GM10248 (cell line): ENCODE measurements at places on chromosomes 7 and 10.

GRCh38 chr10:34427911-34428216 lies 387.2 kb downstream of the PARD3 start:
- DNase-seq = no peak

DNA sequence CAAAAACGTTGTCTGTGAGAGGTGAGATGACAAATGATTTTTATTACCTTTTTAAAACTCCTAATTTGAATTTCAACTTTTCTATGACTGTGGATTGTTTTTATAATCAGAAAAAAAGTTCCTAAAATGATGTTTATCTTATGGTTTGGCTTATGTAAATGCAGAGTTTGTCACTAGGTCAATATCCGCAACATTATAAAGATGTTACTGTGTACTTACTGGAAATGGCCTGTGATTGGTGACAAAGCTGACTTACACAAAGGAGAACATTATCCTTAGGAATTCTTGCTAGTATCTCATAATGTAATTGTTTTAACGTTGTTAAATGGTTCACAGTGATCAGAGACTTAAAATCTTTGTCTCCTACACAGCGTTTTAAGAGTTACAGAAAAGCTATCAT lies 79.0 kb downstream of the SDK1 start:
- DNase-seq = no peak

DNA sequence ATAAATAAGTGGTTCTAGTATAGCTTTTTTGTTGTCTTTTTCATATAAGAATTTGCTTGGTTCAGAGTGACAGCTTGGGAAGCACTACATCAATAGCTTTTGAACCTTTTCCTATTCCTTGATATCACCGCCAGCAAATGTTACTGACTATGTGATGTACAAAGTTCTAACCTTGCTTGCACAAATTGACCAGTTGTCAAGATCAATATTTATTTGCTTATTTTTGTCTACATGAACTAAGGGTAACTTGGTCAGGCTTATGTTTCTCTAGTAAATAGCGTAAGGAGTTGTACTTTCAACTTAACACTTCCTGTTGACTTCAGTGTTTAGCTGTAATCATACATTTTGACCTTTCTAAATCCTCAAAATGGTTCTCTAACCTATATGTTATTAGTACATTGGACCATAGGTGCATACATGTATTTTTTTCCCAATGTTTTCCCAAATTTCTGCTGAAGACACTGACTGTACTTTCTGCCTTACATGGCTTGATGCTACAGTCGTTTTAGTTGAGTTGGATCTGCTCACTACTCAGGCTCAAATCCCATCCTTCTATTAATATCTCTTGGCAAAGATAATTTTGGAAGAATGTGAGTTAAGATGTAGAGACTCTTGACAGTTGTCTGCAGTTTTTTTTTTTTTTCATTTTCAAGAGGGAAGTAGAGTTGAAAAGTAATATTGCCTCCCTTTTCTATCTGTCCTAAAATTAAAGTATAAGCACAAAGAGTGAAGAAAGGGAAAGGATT lies 239.1 kb upstream of the KAT6B start:
- DNase-seq = no peak

DNA sequence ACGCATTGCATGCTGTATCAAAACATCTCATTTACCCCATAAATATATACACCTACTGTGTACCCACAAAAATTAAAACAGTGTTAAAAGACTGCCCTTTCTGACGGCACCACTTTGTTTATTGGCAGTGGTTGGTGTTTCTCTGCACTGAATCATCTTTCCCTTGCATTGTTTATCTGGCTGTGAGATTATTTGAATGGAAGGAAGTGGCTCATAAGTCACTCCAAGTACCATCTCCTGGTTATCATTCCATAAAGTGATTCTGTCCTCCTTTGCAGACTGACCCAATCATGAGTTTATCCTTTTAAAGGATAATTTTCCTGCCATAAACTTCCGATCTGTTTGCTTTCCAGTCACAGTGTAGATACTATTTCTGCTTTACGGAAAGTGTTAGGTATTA lies 183.8 kb downstream of the CAMK1D start:
- DNase-seq = no peak

GRCh38 chr7:73890555-73891147 lies 29.7 kb downstream of the TMEM270 start:
- no peak for DNase-seq

DNA sequence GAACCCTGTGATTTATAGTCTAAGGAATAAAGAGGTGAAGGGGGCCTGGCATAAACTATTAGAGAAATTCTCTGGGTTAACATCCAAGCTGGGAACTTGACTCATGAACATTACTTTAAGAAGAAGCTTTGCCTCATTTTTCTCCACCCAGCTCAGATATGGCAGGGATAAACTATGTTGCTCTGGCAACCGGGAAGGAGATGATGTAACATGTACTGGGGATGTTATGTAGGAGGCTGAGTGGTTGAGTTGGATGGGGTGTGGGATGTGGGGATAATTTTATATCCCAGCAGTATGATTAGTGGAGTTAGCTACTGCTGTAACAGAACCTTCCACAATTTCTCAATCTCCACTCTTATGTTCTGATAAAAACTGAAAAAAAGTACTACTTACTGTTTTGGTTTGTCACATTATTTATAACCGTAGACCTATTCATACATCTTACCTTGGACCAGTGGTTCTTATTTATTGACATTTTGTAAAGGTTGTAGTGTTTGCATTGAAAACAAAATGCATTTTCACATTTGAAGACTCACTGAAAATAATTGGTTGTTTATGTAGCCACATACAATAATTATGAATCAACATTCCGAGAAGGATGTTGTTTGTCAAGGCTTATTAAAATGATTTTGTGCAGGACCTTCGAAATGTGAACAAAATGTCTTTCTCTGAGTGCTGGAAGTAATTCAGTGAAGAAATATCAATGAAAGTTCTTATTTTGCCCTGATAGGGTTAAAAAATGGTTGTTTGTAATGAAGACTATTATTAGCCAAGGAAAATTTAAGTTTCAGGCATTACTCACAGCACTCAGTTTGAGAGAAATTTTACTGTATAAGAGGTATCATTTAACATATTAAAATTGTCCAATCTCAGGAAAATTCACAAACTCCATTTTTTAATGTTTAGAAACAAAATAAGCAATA lies 1.3 kb downstream of the OR2F2 start:
- no peak for DNase-seq

DNA sequence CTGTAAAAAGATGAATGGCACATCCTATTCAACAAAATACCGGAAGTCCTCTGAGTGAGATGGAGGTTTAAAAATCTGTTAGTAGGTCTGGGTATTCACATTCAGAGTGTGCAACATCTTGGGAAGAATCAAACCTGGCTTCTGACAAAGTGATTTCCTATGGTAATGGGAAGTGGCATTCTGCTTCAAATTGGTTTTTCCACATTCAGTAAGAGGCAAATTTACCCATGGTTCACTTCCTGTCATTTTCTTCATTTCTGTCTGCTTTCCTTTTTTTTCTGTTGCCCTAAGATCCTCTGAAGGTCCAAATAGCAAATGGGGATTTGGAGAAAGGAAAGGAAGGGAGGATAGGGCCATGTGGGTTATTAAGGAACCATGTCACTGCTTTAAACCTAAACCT lies 218.3 kb downstream of the DOCK4 start:
- DNase-seq = no peak

DNA sequence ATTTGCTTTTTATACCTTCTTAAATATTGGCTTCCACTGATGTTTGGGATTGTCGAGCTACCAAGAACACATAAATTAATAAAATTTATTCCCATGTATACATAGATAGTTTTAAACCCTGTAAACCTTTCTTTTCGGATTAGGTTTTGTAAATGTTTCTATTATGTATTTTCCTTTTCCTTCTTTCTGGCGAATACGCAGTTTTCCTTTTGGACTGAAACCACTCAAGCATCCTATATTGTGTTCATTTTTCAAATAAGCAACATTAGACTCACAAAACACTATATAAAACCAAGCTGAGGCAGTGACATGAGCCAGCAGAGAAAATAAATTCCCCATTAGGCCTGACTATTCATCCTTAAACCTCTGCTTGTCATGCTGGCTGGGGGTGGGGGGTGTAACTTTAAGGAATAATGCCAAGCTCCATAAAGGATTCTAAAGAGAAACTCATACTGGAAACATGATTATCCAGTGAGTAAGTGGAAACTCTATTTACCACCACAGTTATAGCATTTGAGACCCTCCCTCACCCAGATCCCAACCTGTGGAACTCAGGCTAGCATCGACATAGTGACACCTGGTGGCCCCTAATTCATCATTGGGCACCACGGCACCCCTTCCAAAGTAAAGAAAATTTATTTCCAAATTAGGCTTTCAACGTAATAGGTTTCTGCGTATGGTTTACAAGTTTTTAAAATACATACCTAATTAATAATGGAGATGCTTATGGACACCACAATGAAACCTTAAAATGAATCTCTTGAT lies 86.5 kb upstream of the CELF2 start:
- no peak for DNase-seq

DNA sequence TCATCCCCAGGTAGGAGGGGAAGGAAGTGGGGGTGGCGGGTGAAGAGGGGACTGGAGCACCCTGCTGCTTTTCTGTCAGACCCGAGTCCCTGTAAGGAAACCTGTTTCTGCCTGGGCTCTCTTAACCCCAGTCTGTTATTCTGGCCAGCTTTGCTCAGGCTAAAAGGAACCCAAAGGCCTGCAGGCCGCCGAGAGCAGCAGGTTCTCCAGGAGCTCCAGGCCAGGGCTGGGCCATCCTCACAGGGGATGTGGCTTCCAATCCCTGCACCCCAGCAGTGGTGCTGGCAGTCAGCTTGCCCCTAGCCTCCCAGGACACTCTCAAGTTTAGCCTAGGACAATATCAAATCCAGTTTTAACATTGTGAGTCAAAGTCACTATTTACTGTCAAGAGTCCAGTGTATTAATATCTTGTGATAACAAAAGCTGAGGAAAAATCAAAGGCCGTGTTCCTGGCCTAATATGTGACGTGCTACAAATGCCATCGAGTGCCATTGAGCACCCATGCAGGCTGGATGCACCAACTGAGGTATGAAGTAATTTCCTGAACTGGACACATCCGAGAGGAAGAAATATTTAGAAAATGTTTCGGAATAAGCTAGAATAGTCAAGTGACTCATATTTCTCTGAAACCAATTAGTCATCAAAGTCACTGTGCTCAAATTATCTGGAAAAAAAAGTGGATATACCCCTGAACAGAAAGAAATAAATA lies 7.0 kb downstream of the PKD1L1 start:
- DNase-seq = no peak

DNA sequence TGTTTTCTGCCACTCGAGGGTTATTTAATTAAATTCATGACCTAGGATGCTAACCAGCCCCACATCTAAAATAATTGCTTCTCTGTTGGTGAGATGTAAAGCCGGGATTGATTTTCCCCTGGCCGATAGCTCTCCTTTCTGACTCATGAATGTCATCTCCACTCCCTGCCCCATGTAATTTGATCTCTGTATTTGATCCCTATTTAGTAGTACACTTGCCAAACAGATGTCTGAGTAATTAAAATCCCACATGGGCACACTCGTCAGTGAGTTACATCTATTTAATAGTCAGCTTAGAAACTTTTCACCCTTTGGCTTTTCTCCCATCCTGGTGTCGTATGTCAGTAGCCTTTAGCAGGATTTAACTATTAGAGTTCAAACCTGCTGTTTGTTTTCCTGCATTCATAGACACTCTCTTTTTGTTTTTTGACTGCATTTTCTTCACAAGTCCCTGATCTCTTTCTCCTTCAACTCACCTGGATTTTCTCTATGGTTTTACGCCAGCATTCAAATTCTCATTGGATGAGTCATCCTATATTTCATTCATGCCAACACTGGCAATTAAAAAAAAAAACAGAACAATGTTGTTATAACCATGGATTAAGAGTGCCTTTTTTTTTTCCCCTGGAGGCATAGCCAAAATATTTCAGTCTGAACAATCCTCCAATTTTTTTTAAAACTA lies 82.7 kb downstream of the SPAG6 start:
- no peak for DNase-seq

- DNase-seq = no peak
These were observed 111.7 kb downstream of the GPR26 start for GRCh38 chr10:123777881-123778280.

DNA sequence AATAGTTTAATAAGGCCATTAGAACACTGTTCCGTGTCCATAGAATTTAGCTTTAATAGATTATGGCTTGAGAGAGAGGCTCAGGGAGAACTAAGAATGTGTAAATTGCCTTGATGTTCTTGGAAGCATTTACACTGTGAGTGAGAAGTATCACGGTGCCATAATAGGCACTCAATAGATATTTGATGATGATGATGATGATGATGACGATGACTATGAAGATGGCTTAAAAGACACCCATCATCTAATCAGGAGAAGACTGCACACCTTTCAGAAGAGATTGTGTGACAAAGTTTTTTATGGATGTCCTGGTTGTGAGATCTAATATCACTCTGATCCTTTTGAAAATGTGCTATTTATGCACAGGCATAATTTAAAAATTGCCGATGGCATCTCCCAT lies 264.2 kb downstream of the GLI3 start:
- DNase-seq = no peak
